ENCODE measurements at places on chromosomes 1 and 21.

DNA sequence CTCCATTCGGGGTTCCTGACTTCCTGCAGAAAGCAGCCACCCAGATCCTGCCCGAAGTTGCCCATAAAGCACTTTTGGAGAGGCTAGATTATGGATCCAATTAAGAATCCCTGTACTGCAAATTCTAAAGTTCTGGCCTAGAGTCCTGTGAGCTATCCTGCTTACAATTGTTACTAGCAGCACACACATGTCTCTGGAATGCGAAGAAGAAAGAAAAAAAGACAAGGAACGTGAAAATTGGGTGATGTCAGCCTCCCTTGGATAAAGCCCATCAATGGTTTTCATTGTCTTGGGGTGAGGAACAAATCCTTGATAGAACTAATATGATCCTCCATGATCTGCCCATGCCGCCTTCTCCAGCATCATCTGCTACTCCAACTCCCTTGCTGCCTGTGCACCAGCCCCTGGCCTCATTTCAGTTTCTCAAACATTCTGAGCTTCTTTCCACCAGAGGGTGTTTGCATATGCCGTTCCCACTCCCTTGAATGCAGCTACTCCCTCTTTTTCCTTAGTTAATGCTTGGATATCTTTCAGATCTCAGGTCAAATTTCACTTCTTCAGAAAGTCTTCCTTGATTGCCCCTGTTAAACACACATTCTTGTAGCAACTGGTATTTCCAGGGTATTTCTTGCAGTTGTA is 94.0 kb downstream of the ST6GALNAC5 start:
- no peak for DNase-seq

DNA sequence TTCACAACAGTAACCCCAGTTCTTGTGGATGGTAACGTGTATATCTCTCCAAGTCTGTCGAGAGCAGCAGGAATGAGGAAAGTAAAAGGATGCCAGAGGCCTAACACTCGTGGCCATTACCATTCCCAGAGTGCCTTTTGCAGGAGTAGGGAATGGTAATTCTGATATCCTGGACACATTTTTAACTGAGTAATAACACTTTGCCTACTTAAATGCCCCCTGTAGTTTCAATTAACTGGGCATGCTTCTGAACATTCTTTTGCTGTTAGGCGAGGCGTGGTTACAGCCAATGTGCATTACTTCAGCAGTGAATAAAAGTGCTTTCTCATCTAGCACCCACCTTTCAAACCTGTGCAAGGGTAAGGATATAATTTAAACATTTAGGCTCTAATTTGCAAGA is 258.5 kb upstream of the ADGRL2 start:
- DNase-seq = no peak

- DNase-seq = no peak
Measured at GRCh38 chr1:212721388-212722247, 22.0 kb upstream of the BATF3 start.

DNA sequence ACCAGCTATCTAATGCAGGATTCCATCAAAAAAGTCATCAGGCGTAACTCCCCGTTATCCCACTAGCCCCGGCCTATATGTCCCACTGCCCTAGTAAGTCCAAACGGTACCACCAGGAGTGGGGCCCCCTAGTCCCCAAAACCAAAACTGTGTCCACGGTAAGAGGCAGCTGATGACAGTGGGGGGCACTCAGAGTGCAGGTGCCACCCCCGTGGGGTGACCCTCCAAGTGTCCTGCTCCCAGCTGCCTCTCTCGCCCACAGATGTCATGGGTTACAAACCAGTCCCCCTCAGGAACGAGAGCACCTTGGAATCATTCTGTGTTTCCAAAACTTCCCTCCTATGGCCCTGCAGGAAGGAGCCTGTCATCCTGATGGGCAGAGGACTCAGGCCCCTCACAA is 10.9 kb upstream of the AURKAIP1 start:
- no peak for DNase-seq

DNA sequence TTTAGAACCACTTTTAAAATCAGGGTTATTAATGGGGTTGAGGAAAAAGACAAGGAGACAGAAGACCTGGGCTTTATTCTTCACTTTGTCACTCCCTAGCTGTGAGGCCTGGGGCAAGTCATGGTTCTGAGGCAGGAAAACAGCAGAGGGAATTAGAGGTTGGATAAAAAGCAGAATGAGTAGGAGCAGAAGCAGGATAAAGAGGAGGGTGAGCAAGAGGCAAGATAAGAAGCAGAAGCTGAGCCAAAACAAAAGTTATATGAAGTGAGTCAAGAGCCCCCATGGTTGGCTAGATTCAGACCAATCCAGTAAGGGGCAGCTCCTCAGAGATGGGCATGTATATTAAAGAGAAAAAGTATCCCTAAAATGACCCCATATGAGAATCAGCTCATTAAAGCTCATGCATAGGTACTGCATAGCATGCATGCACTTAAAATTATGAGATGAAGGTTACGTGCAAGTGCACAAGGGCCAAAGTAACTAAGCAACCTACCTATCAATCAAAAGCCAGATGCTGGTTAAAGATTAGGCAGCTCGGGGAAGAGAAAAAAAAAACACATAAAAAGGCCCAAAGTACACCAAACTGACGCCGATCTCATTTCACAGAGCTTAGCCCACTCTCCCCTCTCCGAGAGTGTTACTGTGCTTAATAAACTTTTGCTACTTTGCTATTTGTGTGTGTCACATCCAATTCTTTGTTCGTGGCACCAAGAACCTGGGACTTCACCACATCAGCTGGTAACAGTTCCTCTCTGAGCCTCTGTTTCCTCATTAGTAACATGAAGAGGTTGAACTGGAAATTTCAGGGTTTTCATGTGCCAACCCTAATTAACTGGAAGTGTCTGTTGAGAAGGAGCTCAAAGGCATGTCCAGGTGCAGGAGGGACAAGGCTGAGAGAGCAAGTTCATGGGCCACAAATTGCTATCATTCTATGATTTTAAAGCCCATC is 2.2 kb downstream of the AVPR1B start:
- no peak for DNase-seq

DNA sequence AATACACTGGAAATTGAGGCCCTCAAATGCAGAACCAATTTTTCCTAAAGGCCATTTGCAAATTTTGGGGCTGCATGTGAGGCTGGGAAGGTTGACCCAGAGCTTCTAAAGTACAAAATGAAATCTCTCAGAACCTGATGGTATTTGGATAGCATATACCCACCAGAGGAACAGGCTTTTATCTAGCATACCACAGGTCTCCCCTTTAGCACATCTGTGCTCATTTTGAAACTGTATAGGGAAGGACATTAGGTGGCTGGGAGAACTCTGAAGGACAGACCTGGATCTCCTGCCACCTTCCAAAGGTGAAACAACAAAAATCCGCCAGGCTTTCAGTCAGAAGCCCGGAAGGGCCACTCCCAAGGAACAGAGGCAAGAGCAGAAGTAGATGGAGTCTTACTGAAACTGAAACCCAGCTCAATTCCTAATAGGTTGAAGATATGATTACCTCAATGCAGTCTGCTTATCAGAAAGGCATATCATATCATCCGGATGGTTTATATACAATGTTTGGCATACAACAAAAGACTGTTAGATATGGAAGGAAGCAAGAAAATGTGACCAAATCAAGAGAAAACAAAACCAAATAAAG is 11.6 kb downstream of the CD55 start:
- no peak for DNase-seq
